ENCODE measurements at places on chromosomes 7 and 10.
A peak's percentile ranks its signal among the peaks of the same experiment; 100 is the strongest.

DNA sequence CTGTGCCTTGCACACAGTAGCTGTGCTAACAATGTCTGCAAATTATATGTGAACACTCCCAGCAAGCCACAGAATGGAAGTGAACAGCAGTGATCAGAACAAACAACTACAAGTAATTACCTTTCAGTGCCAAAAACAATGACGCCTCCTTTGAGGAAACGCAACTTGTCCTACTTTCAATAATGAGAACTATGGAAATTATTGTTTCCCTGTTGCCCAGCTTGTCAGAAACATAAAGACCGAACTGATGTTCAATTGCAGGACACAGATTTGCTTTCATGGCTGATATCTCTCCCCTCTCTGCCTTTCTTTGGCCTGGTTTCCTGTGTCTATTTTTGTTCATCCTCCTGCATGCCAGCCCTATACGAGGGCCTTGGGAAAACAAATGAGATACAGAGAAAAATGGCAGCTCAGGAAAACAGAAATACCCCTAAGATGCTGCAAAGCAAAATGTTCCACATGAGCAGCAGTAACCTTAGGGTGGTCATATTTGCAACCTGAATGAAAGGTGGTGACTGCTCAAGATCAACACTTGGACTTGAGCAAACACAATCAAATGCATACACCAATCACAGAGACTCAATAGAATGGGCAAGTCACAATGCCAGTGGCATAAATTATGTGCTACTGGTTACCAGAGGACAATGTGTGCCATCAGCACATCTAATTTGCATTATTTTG, 26.8 kb downstream of the COBL start:
- DNase-seq: no peak

GRCh38 chr10:131857156-131858117, 43.4 kb upstream of the PPP2R2D start:
- DNase-seq: no peak

GRCh38 chr10:102479651-102480050, 22.9 kb downstream of the ACTR1A start:
- no peak for DNase-seq

- DNase-seq: no peak
These were observed 108.5 kb downstream of the PTPRN2 start for GRCh38 chr7:158479021-158479663.

GRCh38 chr7:16839646-16840045, 34.8 kb upstream of the AGR2 start:
- no peak for DNase-seq

GRCh38 chr7:139075871-139076686, 33.4 kb downstream of the ZC3HAV1 start:
- no peak for DNase-seq

DNA sequence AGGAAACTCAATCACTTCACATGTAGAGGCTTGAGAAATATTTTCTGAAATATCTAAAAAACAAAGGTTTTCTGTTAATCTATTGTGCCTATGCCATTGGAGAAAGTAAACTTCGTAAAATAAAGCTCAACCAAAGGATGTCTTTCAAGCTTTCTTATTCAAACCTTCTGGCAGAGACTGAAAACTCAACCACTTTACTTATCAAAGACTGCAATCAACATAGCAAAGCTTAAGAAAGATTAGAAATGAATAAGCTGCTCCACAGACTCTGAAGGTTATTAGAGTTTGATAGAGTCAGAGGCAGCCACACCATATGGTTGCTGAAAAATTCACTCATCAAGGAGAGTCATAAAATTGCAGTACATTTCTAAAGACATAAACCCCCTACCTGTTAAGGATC, 245.8 kb upstream of the MEOX2 start:
- no peak for DNase-seq

- DNase-seq: no peak
These were observed 89.1 kb upstream of the SH2B2 start for GRCh38 chr7:102197599-102197998.

DNA sequence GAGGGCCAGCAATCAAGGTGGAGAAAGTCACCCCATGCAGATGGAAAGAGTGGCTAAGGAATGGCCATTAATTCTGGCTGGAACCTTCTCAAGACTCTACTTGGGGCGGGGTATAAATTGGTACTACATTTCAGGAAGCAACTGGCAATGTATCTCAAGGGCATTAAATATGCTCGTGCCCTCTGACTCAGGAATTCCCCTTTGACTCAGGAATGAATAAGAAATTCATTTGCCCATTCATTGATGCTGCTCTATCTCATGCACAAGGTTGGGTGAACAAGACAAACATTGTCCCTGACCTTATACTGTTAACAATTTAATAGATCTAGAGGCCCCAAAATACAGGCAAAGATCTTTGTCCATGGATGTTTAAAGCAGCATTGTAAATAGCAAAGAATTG, 188.1 kb downstream of the MYOF start:
- no peak for DNase-seq

GRCh38 chr10:50417486-50417885, 166.2 kb upstream of the ASAH2 start:
- DNase-seq: no peak

DNA sequence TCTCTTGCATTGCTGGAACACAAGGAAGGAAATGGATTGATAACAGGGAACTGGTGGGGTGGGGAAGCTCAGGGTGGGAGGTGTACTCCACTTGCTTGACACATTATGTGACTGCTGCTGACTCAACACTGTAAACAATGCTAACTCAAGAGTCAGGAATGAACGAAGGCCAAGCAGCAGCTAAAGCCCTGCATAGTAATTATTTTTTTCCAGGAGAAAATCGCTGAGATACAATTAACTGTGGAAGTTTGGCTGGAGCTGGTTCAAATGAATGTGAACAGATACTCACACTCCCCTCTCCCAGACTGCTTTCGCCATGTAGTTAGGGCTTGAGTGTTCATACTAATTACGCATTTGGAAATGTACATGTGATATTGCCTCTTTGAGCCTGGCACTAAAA, 170.9 kb upstream of the AOAH start:
- DNase-seq: no peak

DNA sequence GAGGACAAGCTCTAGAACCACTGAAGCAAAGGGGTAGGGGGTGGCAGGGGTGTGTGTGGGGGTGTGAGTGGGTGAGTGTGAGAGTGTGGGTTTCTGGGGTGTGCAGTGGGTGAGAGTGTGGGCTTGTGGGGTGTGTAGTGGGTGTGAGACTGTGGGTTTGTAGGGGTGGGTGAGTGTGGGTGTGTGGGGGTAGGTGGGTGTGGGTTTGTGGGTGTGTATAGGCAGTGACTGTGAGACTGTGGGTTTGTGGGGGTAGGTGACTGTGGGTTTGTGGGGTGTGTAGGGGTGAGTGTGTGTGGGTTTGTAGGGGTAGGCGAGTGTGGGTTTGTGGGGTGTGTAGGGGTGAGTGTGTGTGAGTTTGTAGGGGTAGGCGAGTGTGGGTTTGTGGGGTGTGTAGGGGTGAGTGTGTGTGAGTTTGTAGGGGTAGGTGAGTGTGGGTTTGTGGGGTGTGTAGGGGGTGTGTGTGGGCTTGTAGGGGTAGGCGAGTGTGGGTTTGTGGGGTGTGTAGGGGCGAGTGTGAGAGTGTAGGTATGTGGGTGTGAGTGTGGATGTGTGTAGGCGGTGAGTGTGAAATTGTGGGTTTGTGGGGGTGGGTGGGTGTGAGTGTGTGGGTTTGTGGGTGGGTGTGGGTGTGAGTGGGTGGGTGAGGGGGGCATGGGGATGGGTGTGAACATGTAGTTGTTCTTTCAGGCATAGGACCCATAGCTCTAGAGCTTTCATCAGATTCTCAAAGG, 8.8 kb downstream of the NOS3 start:
- no peak for DNase-seq

DNA sequence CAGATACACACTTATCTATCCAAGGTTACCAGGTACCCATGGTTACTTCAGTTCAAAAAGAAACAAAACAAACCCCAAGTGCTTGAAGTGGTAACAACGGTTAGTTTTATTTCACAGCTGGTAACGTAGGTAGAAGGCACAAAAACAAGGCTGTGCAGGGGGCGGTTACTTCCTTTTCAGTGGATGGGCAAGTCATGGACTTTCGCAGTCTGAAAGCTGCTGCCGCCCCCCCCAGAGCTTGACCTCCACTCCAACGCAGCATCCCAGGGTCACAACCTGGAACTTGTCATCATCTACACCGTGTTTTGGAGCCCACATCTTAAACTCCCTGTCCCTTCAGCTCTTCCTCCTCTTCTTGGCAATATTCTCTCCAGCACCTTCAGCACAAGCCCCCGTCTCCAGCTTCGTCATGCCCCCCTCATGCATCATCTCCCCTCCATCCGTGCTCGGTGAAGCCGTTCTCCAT, 181.2 kb upstream of the ITGB1 start:
- DNase-seq: no peak

DNA sequence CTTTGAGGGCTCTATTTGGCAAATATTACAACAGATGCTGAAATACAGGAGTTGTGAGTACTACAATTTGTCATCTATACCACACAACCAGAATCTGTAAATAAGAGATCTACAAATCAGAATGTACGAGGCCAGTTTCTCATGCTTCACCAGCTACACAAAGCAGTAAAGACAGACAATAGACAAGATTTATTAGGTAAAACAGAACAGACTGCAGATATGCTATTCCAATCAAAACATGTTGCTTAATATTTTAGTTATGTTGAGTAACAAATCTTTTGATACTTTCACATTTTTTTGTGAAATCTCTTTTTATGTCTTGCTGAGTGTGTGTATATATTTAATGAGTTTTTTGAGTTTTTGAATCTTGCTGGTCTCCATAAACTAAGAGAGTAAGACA, 109.1 kb downstream of the CHCHD3 start:
- no peak for DNase-seq

DNA sequence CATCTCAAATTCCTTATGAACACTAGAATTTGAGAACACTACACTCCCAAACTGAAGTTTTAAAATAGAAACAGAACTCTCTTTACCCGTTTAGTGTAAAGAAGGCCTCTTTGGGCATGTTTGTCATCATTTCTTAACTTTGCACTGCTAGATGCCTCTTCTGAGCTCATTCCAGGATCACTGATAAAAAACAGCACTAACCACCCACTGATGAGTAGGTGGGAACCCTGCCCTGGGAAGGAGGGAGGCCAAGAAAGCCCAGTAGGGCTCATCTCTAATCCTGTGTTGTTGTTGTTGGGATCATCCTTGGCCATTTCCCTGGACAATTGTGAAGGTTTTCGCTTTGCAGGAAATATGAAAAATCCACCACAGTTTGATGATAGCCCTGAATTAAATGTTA, 68.2 kb downstream of the CUBN start:
- no peak for DNase-seq

GRCh38 chr10:104306897-104307296, 31.4 kb downstream of the ITPRIP start:
- DNase-seq: peak; percentile 62

GRCh38 chr10:77315496-77316129, 322.0 kb downstream of the KCNMA1 start:
- no peak for DNase-seq

- DNase-seq: peak; percentile 31
These were observed 86.5 kb upstream of the KLF6 start for GRCh38 chr10:3871424-3871996.

DNA sequence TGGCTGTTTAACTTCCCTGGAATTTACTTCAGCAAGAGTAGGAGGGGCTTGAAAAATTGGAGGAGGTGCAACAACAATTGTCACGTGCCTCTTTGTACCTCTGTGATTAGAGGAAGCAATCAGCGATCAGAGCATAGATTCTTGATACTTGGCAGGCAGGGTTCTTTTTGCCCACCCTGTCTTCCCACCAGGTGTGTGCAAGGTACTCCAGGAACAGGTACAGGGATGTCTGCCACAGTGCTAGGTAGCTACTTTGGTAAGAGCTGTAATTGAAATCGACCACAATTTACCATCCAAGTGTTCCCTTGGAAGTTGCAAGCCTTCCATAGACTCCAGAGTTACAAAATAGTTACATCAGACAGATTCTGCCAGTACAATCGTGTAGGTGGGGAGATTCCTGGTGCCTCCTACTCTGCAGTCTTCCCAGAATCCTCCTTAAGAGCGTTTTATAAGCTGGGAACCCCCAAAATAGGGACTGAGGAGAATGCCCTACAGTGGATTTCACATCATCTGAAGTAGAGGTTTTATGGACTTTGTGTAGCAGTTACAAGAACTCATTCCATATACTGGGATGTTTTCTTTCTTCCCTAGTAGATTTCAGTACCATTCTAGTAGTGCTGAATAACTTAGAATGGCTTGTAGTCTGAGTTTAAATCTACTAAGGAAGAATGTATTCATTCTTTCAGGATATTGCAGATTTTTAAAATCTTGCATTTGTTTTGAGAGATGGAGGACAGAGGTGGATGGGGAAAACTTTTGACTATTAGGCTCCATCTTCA, 101.9 kb downstream of the EXOC4 start:
- DNase-seq: no peak

- DNase-seq: no peak
These were observed 242.5 kb upstream of the TMEM229A start for GRCh38 chr7:124275411-124275810.

DNA sequence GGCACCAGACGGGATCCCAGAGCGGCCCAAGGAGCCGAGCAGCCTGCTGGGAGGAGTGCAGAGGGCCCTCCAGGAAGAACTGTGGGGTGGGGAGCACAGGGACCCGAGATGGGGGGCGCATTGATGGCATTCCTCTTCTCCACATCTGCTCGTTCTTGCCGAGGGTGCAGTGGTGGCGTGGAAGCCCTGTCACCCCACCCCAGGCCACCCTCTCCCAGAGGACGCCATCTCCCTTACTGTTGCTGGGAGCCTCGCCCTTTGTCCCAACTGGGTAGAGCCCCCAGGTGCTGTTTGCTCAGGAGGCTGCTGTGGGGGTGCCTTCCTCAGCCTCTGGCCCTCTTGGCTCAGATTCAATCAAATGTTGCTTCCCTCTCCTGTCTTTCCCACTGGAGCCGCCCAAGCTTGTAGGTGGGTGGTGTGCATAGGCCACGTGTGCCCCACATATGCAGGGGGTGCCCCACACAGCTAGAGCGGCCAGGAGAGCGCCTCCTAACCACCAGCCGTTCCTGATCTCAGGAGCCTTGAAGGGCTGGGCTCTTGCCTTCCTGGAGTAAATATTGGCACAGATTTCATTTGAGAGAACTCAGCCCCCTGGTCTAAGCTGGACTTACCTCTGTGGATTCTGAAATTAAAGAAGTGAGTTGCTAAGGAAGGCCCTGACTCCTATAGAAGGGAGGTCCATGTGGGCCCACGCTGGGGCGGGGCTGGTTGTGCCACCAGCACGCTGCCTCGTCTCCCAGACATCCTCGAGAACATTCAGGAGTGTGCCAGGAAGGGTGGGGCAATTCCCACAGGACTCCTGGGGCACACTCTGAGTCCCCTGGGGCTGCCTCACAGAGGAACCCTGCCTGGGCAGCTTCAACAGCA, 39.2 kb downstream of the ZNF467 start:
- DNase-seq: no peak

GRCh38 chr10:27241010-27241651, 534 bp upstream of the ACBD5 start:
- peak; percentile 71 for DNase-seq

DNA sequence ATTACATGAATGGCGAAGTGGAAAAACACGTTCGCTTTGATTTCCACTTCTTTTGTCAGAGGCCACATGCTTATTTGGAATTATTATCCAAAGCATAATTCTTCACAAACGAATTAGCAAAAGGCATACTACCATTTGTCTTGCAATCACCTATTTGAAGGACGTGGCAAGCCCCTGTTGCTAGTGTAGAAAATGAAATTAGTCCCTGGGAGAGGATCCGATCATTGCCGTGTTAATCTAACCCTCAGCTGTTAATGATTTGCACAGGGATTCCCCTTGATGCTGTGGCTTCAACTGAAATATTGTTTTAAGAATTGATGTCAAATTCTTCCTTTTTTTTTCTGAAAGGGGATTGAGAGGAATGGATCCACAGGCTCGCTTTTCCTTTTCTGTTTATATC, 4.6 kb downstream of the AGMO start:
- DNase-seq: no peak
